ENCODE measurements at places on chromosomes 3 and 15.
A peak's percentile ranks its signal among the peaks of the same experiment; 100 is the strongest.

DNA sequence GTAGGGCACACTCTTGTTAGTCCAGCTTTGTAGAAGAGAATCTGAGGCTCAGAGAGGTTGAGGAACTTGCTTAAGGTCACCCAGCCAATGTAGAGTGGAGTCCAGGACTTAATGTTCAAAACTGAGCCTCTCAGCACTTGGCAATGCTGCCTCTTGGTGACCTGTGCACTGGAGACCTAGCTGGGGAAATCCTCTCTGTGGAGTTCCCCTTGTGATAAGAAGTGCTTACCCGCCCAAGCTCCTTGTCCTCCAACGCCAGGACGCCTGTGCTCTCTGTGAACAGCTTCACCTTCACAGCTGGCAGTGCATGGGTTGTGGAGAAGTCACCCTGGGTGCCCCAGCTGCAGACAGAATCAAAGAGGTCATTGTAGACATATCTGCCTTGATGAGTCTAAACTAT is 219.1 kb upstream of the FEZF2 start:
- no peak for DNase-seq

DNA sequence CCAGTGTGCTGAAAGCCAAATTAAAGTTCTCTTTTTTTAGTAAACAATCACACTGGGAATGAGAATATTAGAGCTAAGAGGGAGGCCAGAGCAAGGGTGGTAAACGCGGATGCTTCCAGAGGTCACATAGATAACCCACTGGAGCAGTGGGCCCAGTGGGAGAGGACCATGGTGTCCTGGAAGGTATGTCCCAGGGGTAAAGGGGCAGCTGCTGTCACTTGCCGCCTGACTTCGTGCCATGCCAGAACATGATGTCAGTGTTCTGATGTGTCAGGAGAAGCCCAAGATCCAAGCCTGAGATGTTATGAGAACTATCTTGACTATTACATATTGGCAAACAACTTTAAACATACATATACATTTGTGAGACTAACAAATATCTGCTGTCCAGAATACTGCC is 211.9 kb upstream of the IL12A start:
- DNase-seq = no peak

- no peak for DNase-seq
Measured at GRCh38 chr15:74340150-74340549, 27.3 kb downstream of the CYP11A1 start.

DNA sequence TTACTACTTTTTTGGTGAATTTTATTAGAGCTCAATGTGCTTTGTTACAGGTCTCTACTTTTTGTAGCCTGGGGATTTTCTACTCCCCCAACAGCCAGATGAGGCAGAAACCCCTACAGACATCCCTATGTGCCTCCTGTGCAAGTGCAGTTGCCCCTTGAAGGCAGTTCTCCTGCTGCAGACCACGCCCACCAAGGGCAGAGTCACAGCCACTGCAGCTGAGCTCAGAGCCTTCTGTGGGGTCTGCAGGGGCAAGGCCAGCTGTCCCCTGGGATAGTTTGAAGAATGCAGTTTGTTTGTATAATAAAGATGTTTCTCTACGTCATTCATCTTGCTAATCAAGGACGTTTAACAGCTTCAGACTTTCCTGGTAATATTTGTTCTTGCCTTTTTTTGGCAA is 76.8 kb downstream of the NPAP1 start:
- no peak for DNase-seq

DNA sequence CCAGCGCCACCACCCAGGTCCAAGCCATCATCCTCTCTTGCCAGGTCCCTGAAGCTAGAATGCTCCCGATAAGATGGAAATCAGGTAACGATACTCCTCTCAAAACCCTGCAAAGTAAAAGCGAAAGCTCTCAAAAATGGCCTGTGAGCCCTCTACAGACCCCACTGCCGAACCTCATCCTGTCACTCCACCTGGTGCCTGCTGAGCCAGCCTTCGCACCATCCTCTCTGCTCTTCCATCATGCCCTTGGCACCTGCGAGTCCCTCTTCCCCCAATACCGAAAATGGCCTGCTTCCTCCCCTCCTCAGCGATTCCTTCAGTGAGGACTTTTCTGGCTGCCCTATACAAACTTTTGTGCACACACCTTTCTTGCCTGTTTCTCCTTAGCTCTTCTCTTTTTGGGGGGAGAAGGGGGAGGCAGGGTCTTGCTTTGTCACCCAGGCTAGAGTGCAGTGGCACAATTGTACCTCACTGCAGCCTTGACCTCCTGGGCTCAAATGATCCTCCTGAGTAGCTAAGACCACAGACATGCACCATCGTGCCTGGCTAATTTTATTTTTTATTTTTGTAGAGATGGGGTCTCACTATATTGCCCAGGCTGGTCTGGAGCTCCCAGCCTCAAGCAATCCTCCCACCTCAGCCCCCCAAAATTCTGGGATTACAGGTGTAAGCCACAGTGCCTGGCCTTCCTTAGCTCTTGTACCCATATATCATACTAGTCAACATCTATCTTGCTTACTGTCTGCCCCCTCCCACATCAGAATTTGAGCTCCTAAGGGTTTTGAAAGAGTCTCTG is 3.0 kb downstream of the IDH2 start:
- DNase-seq = peak; percentile 27

GRCh38 chr3:46574243-46574646 is 8.1 kb upstream of the LRRC2 start:
- no peak for DNase-seq

- no peak for DNase-seq
Measured at GRCh38 chr3:40827226-40827625, 302.5 kb downstream of the ZNF621 start.

DNA sequence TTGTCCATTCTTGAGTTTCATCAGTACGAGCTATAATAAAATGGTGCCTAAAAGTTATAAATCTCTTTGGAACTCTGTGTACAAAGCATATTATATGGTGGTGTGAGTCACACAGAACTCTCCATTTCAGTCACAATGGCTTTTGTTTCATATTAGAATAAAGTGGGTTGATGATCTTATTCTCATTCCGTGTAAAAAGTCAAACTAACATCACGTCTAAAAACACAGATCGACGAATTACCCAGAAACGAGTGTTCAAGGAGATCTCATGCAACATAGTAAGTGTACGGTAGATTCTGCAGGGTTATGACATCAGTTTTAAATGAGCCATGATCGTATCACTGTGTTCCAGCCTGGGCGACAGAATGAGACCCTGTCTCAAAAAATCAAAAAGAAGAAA is 122.4 kb downstream of the FOXP1 start:
- no peak for DNase-seq

- DNase-seq = no peak
Measured at GRCh38 chr3:78895528-78895927, 872.3 kb downstream of the ROBO1 start.

- DNase-seq = no peak
Measured at GRCh38 chr15:65156692-65157091, 23.1 kb upstream of the PDCD7 start.

- DNase-seq = no peak
Measured at GRCh38 chr15:41971895-41972252, 483 bp downstream of the EHD4 start.

DNA sequence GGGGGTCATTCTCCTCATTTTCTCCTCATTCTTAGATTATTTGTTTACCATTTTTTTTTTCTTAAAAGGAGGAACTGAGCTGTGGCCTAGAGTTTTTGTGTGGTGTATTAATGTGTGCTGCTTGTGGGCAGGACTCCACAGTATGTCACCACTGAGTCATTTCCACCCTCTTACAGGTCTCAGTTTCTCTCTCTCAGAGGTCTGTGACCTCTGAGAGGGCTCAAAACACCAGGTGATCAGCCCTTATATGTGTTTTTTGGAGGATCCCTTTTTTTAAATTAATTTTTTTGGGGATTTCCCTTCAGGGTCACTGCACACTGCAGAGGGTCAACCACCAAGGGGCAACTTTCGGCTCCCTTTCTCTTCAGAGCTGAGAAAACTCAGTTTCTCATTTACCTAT is 166.4 kb downstream of the SUCNR1 start:
- DNase-seq = no peak

- no peak for DNase-seq
Measured at GRCh38 chr15:31136016-31136415, 34.5 kb upstream of the TRPM1 start.

DNA sequence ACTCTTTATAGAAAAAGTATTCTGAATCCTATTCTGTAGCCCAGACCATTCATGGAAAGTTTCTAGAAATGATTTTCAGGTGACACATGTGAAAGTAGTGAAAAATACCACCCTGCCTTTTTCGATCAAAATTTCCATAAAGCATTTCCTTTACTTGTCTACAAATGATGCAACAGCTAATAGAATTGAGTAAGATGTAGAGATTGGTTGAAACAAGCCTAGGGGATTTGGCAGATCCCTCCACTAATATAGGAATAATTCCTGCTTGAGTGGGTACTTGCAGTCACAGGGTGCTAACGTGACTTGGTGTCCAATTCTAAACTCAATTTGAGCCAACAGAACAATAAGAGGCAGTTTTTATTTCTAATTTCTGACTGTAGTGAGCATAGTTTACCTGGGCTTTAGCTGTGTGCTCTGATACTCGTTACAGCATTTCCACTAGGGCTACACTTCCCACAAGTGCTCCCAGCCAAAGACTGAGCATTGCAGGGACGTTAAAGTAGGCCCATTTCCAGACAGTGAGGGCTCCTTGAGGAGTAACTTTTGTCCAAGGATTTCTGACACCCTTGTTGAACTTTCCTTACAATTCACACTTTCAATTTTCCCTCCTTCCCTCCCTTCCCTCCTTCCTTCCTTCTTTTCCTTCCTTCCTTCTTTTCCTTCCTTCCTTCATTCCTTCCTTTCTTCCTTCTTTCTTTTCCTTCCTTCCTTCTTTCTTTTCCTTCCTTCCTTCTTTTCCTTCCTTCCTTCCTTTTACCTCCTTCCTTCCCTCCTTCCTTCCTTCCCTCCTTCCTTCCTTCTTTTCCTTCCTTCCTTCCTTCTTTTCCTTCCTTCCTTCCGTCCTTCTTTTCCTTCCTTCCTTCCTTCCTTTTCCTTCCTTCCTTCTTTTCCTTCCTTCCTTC is 53.9 kb upstream of the TP63 start:
- DNase-seq = no peak

DNA sequence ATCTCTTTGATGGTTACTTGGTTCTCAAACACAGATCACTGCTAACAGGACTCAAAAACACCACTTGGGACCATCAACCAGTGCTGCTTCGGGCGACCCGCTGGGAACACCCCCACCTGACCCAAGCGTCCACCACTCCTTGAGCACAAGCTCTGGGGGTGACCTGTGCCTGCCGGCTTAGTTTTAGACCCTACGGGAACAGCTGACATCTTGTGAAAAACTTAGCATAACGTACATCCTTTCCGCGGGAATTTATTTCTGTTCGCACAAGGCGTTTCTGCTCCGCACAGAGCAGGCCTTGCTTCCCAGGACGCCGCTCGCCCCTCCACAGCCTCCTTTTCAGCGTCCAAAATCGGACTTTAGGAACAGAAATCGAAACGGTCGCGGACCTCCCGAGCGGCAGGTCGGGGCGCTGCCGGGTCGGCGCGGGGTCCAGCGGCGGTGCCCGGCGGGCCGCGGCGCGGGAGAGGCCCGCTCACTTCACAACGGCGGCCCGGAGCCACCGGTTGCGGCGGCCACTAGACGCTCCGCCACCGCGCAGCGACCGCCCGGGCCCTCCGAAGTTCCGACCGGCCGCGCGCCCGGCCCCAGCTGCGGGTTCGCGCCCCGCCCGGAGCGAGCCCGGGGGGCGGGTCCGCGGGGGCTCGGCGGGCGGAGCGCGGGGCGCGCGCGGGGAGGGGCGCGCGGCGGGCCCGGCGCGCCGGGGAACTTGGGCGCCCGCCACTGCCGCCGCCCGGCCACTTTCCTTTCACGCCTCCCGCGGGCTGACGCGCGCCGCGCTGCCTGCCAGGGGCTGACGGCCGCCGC is 959 bp downstream of the SFMBT1 start:
- peak; percentile 65 for DNase-seq

DNA sequence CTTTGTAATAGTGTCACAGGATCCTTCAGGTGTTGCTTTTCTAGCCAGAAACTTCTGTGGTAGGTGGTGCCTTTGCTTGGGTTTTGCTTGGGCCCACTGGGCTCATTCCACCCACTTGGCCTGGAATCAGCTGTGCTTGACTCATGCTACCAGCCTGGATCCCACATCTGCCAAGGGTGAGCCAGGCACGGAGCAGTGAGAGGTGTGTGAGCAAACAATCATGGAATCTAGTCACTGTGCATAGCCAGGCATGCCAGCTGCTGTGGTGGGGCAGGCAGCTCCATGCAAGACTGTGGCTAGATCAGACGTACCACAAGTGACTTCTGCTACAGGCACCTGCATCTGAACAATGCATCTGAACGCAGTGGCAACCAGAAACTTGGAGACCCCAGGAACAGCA is 275.9 kb downstream of the UBE2E2 start:
- no peak for DNase-seq

- DNase-seq = no peak
Measured at GRCh38 chr3:50078622-50079021, 10.1 kb upstream of the RBM5 start.

DNA sequence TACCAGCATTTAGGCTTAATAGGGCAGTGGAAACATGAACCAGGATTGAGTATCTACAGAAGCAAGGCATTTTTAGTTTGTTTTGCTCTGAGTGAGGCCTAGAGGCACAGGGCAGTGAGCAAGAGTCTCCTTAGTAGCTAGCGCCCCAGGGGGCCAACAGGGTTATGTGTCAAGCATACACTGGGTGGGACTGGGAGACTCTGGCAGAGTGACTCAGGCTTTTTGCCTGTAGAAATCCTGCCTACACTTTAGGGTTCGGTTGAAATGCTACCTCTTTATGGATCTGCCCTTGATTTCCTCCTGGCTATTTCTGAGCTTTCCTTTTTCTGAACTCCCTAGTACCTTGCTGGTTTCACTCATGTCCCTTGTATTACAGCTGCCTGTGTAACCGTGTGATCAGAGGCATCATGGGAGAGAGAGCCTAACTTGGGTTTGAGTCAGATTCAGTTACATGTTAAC is 72.2 kb downstream of the TOP2B start:
- no peak for DNase-seq

- no peak for DNase-seq
Measured at GRCh38 chr3:58036293-58037032, 28.2 kb downstream of the FLNB start.

DNA sequence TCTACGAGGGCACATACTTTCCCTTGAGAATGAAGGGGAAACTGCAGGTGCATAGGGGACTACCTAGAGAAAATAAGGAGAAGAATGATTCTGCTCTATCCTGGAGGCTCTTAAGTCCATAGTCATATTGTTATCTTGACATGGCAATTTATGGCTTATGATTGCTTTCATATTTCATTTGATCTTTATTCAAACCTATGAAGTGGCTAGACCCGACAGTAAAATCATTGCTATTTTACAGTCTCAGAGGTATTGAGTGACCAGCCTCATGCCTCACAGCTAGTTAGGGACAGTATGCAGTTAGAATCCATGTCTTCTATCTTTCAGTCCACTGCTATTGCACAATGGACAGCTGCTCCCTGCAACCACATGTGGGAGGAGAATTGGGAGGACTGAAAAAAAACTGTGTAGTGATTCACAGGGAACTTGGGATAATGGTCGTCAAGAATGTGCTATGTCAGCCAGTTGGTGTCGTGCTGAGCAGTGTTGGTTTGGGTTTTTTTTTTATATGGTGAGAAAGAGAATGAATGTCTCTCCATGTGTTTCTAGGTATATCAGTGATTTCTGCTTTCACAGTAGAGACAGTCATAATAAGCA is 63.2 kb upstream of the SPPL2A start:
- no peak for DNase-seq
